ENCODE measurements at places on chromosomes 16 and 17. TPM values are rescaled to one million over a fixed set of nuclear protein-coding genes. Genes with fewer than 3 reads are reported as not detected.

The HOXB1 gene
- not detected for total RNA-seq

The SLFN14 gene
- not detected for total RNA-seq

The TTYH2 gene
- 42.4 TPM for total RNA-seq

The SPATA22 gene
- not detected for total RNA-seq

The TEKT5 gene
- not detected for total RNA-seq

DNA sequence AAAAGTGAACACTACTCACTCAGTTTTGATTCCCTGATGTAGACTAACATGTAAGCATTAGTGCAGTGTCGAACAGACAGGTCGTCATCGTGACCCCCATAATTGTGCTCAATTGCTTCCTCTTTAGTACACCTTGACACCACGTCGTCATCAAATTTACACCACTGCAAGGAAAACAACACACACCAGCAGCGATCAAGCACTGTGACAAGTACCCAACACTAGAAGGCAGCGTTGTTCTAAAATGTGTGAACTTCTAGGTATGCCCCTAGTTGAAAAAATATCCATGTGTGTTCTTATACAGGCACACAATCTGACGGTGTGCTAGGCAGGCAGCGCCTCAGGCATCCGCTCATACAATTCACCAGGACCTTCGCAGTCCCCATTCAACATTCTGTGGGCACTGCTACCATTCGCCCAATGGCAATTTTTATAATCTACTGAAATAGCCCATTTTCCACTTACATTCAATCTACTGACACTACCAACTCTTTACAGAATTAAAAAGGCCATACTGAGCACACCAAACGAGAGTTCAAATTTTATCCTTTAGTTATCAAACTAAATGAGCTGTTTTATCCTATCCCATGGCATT is 23.1 kb downstream of the LITAFD start:
- no peak for DNase-seq
- H3K36me3 ChIP-seq, result peaks cover 74% of the 10 kb centered on the region
- H3K27me3 ChIP-seq, result no peaks in the 10 kb centered on the region
- no peak overlapping the region for H3K27ac ChIP-seq
- peaks cover 13% of the 10 kb centered on the region for H3K4me1 ChIP-seq
- H3K4me3 ChIP-seq, result no peak overlapping the region

- no peaks in the 10 kb centered on the region for H3K36me3 ChIP-seq
- H3K4me3 ChIP-seq, result no peak overlapping the region
- H3K27ac ChIP-seq, result no peak overlapping the region
- H3K27me3 ChIP-seq, result no peaks in the 10 kb centered on the region
Observed at GRCh38 chr16:58488531-58488930, 11.4 kb upstream of the NDRG4 start.

GRCh38 chr16:49183911-49184310 is 97.7 kb downstream of the CBLN1 start:
- no peak overlapping the region for H3K27ac ChIP-seq
- H3K4me1 ChIP-seq, result no peaks in the 10 kb centered on the region
- H3K4me3 ChIP-seq, result no peak overlapping the region
- no peaks in the 10 kb centered on the region for H3K27me3 ChIP-seq
- no peak for DNase-seq
- H3K36me3 ChIP-seq, result no peaks in the 10 kb centered on the region

GRCh38 chr16:55377840-55378239 is 53.8 kb downstream of the IRX6 start:
- no peaks in the 10 kb centered on the region for H3K27me3 ChIP-seq
- H3K36me3 ChIP-seq, result no peaks in the 10 kb centered on the region
- H3K4me1 ChIP-seq, result no peaks in the 10 kb centered on the region

DNA sequence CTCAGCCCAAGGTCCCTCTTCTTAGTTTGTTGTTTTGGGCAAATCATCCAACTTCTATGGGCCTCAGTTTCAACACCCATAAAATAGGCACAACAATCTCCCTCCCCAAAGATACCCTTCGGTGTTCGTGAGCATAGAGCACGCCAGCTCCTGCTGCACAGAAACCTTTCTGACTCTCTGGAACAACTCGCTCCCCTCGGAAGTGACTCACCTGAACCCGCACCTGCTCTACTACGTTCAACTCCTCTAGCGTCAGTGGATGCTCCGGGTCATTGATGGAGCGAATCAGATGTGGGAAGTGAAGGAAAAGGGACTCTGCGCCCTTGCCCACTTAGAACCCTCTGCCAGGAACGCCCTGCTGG is 445 bp downstream of the CIAO2B start:
- no peak for DNase-seq
- peak overlapping the region; percentile 97 for H3K27ac ChIP-seq
- H3K36me3 ChIP-seq, result peaks cover 6% of the 10 kb centered on the region
- no peaks in the 10 kb centered on the region for H3K27me3 ChIP-seq
- H3K4me1 ChIP-seq, result peaks cover 49% of the 10 kb centered on the region

GRCh38 chr17:17052462-17053221 is 10.4 kb downstream of the MPRIP start:
- H3K4me1 ChIP-seq, result peaks cover 51% of the 10 kb centered on the region
- no peak overlapping the region for H3K4me3 ChIP-seq
- DNase-seq, result no peak
- H3K27ac ChIP-seq, result no peak overlapping the region
- H3K27me3 ChIP-seq, result no peaks in the 10 kb centered on the region
- H3K36me3 ChIP-seq, result peaks cover 12% of the 10 kb centered on the region

GRCh38 chr17:13395346-13395745 is 206.4 kb downstream of the HS3ST3A1 start:
- H3K36me3 ChIP-seq, result no peaks in the 10 kb centered on the region
- no peak for DNase-seq
- no peaks in the 10 kb centered on the region for H3K27me3 ChIP-seq

Data from CD4-positive, alpha-beta memory T cell (primary cell).